ENCODE measurements at places on chromosomes 1 and 21. TPM values are rescaled to one million over a fixed set of nuclear protein-coding genes. Genes with fewer than 3 reads are reported as not detected.

DNA sequence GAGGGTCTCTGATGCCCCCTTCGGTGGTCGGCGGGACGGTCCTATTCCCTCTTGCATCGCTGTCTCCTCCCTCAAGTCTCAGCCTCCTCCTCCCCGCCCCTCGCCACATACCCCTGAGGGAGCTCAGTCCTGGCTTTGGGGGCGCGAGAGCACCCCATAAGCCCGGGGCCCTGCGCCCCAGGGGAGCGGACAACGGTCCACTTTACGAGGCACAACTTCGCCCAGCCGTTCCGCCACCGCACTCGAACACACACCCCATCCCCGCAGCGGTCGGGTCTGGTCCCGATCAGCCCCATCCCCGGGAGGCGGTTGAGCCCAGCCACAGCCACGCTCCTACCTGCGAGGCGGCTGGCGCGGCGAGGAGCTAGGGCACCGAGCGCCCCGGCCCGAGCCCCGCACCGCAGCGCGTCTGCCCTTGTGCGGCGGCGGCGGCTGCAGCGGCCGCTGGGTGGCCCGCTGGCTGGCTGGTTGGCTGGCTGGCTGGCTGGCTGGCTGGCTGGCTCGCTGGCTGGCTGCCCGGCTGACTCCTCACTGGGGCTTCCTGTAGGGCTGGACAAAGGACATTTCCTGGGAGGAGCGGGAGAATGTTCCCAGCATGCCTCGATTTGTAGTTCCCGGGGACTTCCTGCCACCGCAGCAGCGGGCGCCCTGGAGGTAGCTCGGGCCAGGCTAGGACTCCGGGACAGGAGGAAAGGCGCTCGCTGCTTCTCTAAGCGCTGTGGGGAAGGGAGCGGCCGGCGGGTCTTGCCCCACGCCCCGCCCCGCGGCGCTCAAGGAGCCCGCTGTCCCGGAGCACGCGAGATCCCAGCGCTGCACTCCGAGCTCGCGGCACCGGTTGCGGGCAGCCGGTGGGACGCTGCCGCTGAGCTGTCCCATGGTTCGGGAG lies at the start of gene ZNF697:
Gene ZNF697, minus strand, starts transcription at position 533 of the 886 bp plus-strand sequence. CDS start 22,166 bp downstream, outside the sequence.
- H3K4me1 ChIP-seq = peaks cover 75% of the 10 kb centered on the region
- H3K27ac ChIP-seq = peak within 1 kb of the TSS; percentile 93
- H3K27me3 ChIP-seq = no peaks in the 10 kb centered on the region
- peaks cover 4% of the 10 kb centered on the region for H3K36me3 ChIP-seq
- H3K4me3 ChIP-seq = peak within 1 kb of the TSS; percentile 98

Gene CELA3B
- total RNA-seq = not detected

GRCh38 chr1:29635501-29636263 lies 399.4 kb downstream of the PTPRU start:
- no peak overlapping the region for H3K27ac ChIP-seq
- H3K4me1 ChIP-seq = peaks cover 20% of the 10 kb centered on the region
- DNase-seq = no peak
- H3K36me3 ChIP-seq = no peaks in the 10 kb centered on the region
- no peak overlapping the region for H3K4me3 ChIP-seq

Gene TSACC
- 0.42 TPM for total RNA-seq

Gene ZNF593OS
- total RNA-seq = not detected

Gene CYP4X1
- not detected for total RNA-seq

- peaks cover 14% of the 10 kb centered on the region for H3K36me3 ChIP-seq
- peak overlapping the region; percentile 3 for H3K27ac ChIP-seq
- peaks cover 49% of the 10 kb centered on the region for H3K4me1 ChIP-seq
- no peak overlapping the region for H3K4me3 ChIP-seq
- no peaks in the 10 kb centered on the region for H3K27me3 ChIP-seq
- DNase-seq = no peak
Measured at GRCh38 chr1:178284058-178284457, 190.2 kb downstream of the RASAL2 start.

DNA sequence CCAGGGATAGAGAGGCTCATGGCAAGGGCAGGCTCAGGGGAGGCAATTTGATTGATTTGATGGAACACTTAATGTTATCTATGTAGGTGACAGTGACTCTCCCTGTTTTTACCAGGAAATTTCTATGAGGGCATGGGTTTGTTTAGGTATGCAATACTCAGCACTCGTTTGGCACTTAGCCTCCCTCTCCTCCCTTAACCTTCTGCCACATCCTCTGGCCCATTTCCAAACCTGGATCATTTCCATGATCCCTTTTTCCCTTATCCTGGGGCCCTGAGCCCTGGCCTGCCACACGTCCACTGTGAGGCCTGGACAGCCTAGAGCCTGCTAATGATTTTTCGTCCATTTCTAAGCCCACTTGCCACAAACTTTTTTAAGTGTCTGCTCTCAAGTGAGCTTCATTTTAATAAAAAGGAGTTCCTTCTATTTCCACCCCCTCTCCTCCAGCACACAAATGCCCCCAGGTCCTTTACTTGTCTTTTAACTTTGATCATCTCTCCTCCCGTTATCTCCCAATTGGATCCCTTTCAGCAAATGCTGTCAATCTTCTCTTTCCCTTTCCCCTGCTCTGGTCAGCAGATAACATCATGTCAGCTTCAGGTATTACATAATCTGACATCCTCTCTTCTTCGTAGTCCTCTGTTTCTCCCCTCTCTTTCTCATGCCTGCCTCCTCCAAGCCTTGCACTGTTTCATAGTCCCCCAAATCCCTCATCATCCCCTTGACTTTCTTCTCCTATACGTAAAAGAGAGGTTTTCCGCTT lies 37.8 kb upstream of the GADD45A start:
- H3K27me3 ChIP-seq = no peaks in the 10 kb centered on the region
- H3K4me1 ChIP-seq = no peaks in the 10 kb centered on the region
- no peak overlapping the region for H3K27ac ChIP-seq
- no peak overlapping the region for H3K4me3 ChIP-seq

DNA sequence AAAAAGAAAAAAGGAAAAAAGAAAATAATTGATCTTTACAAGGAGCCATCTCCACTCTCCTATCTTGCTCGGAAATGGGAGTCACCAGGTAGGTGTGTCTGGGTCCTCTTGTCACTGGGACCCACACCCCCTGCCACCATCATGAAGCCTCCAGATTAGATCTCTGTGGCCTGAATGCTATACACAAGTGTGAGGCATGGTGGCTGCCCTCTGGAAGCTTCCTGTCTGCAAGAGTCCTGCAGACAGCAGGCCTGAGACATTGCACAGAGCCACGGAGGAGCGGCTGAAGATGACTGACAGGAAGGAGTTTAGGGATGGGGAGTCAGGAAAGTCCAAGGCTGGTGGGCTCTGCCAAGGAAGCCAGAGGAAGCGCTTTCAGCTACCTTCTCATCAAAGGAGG lies 16.2 kb downstream of the CDK18 start:
- H3K4me1 ChIP-seq = peaks cover 10% of the 10 kb centered on the region
- no peak overlapping the region for H3K4me3 ChIP-seq
- no peaks in the 10 kb centered on the region for H3K36me3 ChIP-seq
- no peak for DNase-seq
- no peak overlapping the region for H3K27ac ChIP-seq

DNA sequence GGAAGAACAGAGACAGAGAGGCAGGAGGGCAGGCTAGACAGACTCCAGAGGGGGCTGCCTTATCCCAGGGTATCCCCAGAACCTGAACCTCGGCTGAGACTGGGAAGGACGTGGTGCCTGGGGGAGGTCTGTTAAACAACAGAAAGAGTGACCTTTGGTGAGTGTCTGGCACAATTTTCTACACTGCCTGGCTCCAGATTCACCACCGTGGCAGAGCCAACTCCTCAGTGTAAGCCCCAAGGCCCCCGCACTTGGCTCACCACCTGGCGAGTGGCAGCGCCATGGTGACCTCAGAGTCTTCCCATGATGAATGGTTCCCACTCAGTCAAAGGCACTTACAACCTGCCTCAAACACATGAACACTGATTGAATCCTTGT lies 6.5 kb downstream of the RD3 start:
- no peak for DNase-seq
- no peaks in the 10 kb centered on the region for H3K36me3 ChIP-seq
- H3K27ac ChIP-seq = no peak overlapping the region
- H3K4me1 ChIP-seq = no peaks in the 10 kb centered on the region
- H3K4me3 ChIP-seq = no peak overlapping the region

DNA sequence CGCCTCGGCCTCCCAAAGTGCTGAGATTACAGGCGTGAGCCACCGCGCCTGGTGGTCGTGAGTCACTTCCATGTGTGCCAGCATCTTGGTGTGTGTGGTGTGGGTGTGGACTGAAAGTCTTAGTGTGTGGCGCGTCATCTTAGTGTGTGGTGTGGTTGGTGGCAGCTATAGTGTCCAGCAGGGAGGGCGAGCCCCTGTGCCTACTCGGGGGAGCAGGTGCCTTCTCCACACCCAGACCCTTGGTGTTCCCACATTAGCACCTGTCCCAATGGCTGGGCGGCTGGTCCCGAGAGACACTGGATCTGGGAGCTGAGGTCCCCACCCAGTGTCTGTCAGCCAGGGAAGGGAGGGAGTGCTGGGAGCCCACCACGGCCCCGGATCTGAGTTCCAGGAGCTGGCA lies 2.8 kb downstream of the SCNN1D start:
- DNase-seq = no peak
- H3K27ac ChIP-seq = no peak overlapping the region
- H3K4me3 ChIP-seq = no peak overlapping the region
- H3K36me3 ChIP-seq = no peaks in the 10 kb centered on the region
- H3K27me3 ChIP-seq = peaks cover 7% of the 10 kb centered on the region

Gene GRIK3
- total RNA-seq = not detected
